ENCODE measurements at places on chromosomes 2 and 18. TPM values are rescaled to one million over a fixed set of nuclear protein-coding genes. Genes with fewer than 3 reads are reported as not detected.

DNA sequence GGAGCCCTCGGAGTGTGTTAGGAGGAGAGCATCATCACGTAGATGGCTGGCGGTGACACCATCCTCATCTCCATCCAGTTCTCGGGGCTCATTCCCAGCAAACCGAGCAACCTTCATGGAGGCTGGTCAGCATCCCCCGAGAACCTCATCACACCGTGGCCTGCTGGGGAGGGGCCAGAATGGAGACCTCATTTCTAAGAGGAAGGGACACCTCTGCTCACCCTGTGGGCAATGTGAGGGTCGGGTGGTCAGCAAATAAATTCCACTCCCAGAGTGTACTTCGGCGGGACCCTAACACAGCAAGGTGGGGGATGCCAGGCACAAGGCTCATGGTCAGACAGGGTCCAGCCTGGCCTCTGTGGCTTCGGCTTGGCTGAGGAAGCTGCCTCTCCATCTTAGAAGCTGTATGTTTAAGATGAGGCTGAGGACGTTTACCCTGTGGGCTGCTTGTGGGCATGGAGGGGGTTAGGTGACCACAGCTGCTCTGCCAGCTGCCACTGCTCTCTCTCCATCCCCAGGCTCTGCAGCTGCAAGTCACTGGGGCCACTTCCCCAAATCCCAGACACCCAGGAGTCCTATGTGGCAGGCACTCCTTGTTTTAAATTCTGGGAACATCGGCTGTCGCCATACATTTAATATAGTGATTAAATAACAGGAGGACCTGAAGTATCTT, 56.5 kb upstream of the PXDN start:
- peaks cover 30% of the 10 kb centered on the region for H3K4me1 ChIP-seq
- DNase-seq, result no peak

DNA sequence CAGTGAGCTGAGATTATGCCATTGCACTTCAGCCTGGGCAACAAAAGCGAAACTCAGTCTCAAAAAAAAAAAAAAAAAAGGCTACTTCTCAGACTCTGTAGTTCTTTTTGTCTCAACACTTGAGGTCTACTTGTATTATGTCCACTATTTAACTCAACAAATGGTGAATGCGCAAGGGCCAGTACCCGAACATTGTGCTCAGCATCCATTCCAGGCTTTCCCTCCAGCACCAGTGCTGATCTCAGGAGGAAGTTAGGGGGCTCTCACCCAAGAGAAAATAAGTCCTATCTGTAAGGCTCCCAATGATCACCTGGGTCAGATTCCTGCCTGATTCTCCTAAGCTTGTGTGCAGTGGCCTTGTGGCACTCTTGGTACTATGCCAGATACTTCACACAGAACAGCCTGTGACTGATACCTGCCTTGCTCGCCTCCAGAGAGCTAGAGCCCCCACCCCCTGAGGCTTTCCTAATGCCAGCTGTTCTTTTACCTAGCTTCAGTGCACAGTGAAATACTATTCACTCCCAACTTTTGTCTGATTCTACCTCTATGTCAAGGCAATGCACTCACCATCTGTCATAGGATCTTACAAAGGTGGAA, 74.9 kb downstream of the INO80D start:
- no peaks in the 10 kb centered on the region for H3K4me1 ChIP-seq
- no peak for DNase-seq
- no peak overlapping the region for H3K4me3 ChIP-seq
- peaks cover 33% of the 10 kb centered on the region for H3K36me3 ChIP-seq
- H3K27ac ChIP-seq, result no peak overlapping the region

- no peak overlapping the region for H3K4me3 ChIP-seq
- no peaks in the 10 kb centered on the region for H3K36me3 ChIP-seq
- no peaks in the 10 kb centered on the region for H3K4me1 ChIP-seq
- no peaks in the 10 kb centered on the region for H3K27me3 ChIP-seq
- no peak for DNase-seq
Observed at GRCh38 chr2:106534471-106534870, 47.3 kb downstream of the CD8B2 start.

GRCh38 chr2:48200620-48201293, 294.5 kb upstream of the FBXO11 start:
- H3K4me3 ChIP-seq, result no peak overlapping the region
- no peaks in the 10 kb centered on the region for H3K4me1 ChIP-seq
- H3K27me3 ChIP-seq, result no peaks in the 10 kb centered on the region
- DNase-seq, result peak; percentile 47
- H3K36me3 ChIP-seq, result no peaks in the 10 kb centered on the region

DNA sequence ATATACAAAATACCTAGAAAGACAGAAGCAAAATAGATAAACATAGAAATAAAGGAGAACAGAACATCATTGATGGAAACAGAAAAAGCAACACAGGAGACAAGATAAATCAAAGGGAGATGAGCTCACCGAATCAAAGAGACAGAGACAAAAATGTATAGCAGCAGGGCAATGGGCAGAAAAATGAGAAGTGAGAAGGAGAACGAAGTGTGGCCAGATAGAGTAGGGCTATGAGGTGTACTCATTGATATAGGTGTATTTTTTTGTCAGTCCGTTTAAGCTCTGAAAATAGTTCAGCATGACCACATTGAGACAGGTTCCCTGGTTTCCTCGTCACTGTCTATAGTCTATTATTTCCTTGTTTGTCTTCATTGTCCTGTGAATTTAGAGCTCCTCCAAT, 55.1 kb downstream of the SP100 start:
- no peaks in the 10 kb centered on the region for H3K27me3 ChIP-seq
- no peak for DNase-seq
- H3K36me3 ChIP-seq, result peaks cover 71% of the 10 kb centered on the region
- no peaks in the 10 kb centered on the region for H3K4me1 ChIP-seq

DNA sequence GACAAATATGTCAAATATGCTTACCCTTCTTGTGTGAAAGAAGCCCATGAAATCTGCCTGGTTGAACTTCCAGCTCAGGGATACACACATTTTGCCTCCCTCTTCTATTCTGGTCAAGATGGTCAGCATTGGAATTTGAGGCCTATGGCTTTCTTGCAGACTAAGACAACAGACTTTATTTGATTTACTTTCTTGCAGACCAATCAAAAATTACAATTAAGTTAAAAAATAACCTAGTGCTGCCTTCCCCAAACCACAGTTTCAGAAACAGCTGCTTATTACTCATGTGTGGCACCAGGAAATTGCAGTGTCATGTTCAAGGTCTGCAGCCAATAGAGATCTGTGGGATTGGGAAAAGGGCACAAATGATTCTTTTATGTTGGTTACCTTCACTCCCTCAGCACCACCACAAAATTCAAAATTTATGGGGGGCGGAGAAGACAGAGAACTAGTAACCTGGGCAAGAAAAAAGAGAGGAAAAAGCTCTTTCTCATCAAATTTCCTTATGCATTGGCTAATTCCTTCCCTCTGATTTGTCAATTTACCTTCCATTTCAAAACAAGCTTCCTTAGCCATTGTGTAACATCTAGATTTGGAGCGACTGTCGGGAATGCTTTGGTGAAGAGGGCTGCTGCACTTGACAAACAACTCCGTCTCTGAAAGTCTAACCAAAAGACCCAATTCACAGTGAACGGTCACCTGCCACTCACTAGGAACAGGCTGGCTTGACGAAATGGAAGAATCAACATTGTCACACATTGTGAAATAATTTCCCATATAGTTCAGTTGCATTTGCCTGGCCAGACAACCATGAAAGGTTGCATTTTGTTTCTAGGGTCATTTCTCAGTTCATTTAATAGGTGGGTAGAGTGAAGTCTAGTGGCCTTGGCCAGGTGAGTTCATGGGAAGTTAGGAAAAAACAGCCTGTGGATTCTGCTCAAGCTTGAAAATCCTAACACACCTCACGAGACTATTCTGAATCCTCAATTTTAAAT, 100.4 kb upstream of the FZD5 start:
- no peak for DNase-seq
- H3K4me1 ChIP-seq, result peaks cover 6% of the 10 kb centered on the region
- no peak overlapping the region for H3K4me3 ChIP-seq
- no peaks in the 10 kb centered on the region for H3K36me3 ChIP-seq
- H3K27ac ChIP-seq, result no peak overlapping the region
- H3K27me3 ChIP-seq, result no peaks in the 10 kb centered on the region

GRCh38 chr18:44685296-44685695, 4.6 kb downstream of the SETBP1 start:
- H3K27me3 ChIP-seq, result no peaks in the 10 kb centered on the region
- H3K4me1 ChIP-seq, result peaks cover 72% of the 10 kb centered on the region
- DNase-seq, result no peak
- no peaks in the 10 kb centered on the region for H3K36me3 ChIP-seq

DNA sequence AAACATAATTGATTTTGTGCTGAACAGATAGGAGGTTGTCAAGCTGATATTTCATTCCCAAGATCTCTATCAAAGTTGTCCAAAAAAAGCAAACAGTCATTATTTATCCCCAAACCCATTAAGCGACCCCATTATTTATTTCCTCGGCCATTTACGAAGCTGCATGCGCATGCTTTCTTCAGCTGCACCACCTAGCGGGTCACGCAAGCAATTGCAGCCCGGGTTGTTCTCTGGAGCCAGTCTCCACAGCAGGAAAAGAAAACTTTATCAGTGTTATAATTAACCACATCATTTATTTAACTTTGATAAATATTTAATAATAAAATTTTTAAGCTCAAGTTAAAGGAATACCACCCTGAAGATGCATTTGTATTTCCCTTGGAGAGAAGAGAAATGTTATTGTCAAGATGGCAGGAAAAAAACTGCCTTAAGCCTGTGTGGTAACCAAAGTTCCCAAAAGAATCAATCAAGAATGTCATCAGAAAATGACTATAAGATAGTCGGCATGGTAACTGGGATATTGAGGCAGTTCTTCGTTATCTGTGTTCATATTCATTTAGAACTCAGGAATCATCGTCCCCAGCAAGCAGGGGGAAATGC, 304.7 kb downstream of the FBXO15 start:
- H3K4me1 ChIP-seq, result no peaks in the 10 kb centered on the region
- H3K27ac ChIP-seq, result no peak overlapping the region
- H3K36me3 ChIP-seq, result no peaks in the 10 kb centered on the region
- no peaks in the 10 kb centered on the region for H3K27me3 ChIP-seq

DNA sequence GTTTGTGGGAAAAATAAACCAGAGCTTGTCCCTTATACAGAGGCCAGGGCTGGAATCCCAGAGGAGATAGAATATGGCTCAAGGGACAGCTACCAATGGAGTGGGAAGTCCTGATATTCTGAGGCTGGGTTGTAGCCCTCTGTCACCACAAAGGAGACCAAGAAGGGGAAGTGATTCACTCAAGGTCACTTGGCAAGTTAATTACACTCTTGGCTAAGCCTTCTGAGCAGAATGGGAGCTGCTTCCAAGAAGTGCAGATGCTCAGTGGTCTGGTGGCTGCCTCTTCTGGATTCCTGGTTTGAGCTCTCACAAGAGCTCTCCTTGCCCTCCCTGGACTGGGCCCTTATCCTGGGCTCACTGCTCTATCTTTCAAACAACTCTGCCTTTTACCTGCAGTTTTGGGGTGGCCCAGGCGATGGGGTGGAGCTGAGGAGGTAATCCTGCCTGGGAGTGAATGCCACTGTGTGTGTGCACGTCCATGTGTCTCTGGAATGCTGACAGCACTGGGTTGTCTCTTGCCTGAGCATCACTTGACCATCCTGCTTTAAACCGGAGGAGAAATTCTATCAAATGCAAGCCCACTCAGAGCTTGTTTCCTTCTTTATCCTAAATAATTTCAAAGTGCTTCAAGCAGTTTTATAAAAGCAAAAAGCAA, 168.2 kb downstream of the KCNS3 start:
- peaks cover 16% of the 10 kb centered on the region for H3K4me1 ChIP-seq
- H3K27me3 ChIP-seq, result no peaks in the 10 kb centered on the region
- no peak overlapping the region for H3K27ac ChIP-seq
- no peak overlapping the region for H3K4me3 ChIP-seq

GRCh38 chr2:64718250-64718885, 64.7 kb upstream of the SERTAD2 start:
- H3K27me3 ChIP-seq, result no peaks in the 10 kb centered on the region
- H3K36me3 ChIP-seq, result no peaks in the 10 kb centered on the region
- no peak overlapping the region for H3K4me3 ChIP-seq

Gene NAGK
- 81.4 TPM for total RNA-seq

Gene GFPT1
- total RNA-seq, result 17.4 TPM

Gene CENPA
- total RNA-seq, result not detected
